T-helper 1 cell (primary cell): ENCODE measurements at places on chromosomes 3 and 15.
A peak's percentile ranks its signal among the peaks of the same experiment; 100 is the strongest.

DNA sequence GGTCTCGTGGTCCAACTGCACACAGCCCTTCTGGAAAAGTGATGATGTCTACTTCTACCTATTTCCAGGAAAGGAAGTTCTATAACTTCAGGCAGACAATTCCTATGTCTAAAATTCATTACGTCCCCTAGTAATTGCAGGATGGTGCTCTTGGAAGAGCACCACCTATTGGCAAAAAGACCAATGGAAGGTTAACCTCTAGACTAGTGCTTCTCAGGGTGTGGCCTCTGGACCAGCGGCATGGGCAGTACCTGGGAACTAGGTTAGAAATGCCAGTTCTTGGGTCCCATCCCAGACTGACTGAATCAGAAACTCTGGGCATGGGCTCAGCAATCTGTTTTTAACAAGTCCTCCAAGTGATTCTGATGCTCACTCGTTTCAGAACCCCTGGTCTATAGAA, 258.3 kb upstream of the ICE2 start:
- no peak for DNase-seq

DNA sequence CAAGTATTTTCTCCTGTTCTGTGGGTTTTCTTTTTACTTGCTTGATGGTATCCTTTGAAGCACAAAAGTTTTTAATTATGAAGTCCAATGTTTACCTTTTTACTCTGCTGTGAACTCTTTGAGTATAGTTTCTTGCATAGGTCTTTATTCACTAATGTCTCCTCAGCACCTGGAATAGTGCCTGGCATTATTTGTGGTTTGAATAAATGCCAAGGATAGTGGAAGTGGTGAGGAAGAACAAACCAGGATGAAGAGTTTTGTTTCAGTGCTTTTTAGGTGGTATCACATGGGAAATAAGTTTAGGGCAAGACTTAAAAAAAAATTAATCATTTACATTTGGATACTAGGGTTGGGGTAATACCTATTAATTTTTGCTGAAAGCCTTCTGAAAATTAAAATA, 25.7 kb downstream of the GPD1L start:
- DNase-seq = no peak

DNA sequence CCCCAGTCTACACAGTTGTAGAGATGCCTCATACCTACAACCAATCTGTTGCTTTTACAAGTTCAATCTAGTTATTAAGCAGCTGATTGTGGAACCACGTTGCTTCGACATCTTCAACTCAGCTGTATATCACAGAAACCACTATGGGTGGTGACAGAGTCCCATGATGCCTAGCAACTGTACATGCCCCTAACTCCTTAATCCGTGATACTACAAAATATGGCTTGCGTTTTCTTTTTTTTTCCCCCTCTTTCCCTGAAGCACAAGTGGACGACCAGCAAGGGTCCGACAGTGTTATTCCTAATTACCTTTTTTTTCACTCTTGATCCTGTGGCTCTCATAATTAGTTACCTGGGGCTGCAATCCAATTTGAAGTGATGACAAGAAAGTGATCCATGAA, 478.6 kb downstream of the FOXP1 start:
- DNase-seq = no peak

GRCh38 chr3:172213200-172213599, 173.8 kb downstream of the FNDC3B start:
- DNase-seq = no peak

- DNase-seq = no peak
Observed at GRCh38 chr3:62368705-62369475, 4.5 kb downstream of the FEZF2 start.

DNA sequence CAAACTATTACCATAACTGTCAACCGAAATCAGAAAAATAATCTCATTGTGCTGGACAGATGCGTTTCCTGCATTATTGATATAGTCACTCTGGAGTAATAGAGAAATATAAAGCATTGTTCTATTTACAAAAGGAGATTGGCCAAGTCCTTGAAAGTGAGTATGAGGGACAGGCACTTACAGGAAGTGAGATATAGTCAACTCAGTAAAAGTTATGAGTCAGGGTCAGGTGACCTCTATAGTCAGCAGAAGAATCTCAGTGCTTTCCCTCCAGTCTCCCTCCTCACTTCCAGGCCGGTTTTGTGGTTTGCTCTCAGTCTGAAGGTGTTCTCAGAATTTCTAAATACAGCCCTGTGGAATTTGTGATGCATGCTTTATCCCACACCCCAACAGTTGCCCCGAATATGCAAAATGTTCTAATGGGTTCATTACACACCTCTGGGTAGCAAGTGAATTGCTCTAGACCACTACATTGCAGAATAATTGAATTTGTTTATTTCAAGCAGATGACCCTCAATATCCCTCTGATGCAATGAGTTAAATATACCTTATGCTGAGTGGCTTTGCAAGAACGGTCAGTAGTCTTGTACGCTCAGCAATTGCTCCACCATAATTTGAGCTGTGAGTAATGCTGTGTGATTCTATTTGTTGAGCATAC, 787.7 kb downstream of the MCTP2 start:
- DNase-seq = no peak

- DNase-seq = no peak
Observed at GRCh38 chr15:80411788-80412288, 7.7 kb downstream of the ARNT2 start.

DNA sequence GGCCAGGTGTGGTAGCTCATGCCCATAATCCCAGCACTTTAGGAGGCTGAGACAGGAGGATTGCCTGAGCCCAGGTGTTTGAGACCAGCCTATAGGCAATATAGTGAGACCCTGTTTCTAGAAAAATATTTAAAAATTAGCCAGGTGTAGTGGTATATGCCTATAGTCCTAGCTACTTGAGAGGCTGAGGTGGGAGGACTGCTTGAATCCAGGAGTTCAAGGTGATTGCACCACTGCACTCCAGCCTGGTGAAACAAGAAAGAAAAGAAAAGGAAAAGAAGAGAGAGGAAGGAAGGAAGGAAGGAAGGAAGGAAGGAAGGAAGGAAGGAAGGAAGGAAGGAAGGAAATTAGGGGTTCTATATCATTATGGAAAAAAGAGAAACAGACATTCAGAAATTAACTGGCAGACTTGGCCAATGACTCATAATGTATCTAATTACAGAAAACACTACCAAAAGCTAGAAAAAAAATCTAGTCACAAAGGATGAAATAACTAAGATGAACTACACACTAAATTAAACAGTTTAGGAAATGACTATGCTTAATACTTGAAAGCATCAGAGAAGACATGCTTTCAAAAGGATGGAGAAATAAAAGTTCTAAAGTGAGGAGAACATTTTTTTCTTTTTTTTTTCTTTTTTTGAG, 45.4 kb upstream of the TERB2 start:
- peak; percentile 3 for DNase-seq

DNA sequence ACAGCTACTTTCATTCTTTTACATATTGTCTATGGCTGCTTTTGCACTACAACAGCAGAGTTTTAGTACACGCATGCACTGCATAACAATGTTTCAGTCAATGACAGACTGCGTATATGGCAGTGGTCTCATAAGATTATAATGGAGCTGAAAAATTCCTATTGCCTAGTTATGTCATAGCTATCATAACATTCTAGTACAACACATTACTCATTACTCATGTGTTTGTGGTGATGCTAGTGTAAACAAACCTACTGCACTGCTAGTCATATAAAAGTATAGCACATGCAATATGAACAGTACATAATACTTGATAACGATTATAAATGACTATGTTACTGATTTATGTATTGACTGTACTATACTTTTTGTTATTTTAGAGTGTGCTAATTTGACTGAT, 47.9 kb downstream of the QTRT2 start:
- DNase-seq = no peak

GRCh38 chr15:63200464-63201249, 11.3 kb downstream of the RAB8B start:
- DNase-seq = no peak

- no peak for DNase-seq
Observed at GRCh38 chr15:42141246-42141645, 15.2 kb downstream of the PLA2G4F start.

DNA sequence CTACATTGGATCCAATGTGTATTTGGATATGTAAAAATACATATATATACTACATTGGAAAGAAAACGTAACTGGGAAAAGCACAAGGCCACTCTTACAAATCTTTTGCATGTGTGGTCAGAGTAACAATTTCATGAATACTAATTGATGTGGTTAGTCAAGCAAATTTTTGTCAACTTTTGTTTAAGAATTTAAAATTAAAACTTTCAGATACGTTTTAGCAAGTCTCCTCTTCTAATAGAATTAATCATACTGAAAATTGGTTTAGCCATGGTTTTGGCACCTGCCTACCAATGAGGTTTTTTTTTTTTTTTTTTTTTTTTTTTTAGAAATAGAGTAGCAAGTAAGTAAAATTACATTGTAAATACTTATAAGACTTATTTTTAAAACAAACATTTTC, 153.0 kb upstream of the CGNL1 start:
- DNase-seq = no peak

DNA sequence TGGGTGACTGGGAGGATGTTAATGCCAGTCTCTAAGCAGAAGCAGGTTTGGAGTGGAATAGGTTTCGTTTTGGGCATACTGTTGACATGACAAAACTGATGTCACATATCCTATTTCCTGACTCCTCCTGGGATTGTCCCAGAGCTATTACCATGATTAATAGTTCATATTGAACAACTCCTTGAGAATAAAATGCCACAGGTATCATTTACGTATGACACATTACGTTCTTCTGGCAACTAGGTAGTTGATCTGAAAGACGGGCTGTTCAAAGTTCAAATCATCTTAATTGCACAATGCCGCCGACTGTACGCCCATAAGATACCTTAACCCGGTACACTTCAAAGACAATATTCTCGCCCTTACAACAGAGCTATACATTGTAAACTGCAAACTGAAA, 1.4 kb upstream of the RAB5A start:
- DNase-seq = no peak

GRCh38 chr3:171967137-171967783, 72.1 kb upstream of the FNDC3B start:
- DNase-seq = no peak

GRCh38 chr3:119304201-119304713, 10.1 kb downstream of the ARHGAP31 start:
- no peak for DNase-seq

- no peak for DNase-seq
Observed at GRCh38 chr15:65406424-65407000, 16.2 kb downstream of the IGDCC4 start.

DNA sequence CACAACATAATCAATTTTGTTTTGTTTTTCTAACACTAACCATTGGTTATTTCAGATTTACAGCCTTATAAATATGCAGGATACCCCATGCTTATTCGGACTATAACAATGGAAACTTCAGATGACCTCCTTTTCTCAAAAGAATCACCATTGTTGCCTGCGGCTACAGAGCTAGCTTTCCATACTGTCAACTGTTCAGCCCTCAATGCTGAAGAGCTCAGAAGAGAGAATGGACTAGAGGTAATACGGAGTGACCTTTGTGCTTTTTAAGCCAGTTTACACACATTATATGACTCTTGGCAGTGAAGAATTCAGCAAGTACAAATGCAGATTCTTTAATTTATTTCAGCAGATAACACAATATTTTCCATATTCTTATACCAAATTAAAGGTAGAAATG, 81.8 kb downstream of the DNAJC13 start:
- no peak for DNase-seq

GRCh38 chr15:101438482-101439284, 50.8 kb downstream of the PCSK6 start:
- DNase-seq = no peak

DNA sequence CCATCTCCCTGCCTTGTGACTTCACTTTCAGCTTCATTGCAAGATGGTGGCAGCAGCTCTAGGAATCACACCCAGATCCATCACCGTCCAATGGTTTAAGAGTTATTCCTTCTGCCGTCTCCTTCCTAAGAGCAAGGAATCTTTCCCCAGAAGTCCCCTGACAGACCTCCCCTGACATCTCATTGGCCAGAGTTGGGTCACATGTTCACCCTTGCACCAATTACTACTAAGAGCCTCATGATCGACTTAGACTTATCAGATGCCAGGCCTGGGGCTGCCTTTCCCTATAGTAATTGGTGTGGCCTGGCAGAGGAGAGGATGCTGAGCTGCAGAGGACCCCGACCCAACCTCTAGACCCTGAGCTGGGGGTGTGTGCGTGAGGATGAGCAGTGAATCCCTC, 31.8 kb upstream of the RASGRF1 start:
- DNase-seq = no peak

GRCh38 chr3:153484842-153485241, 322.8 kb downstream of the RAP2B start:
- no peak for DNase-seq

GRCh38 chr3:195247086-195247862, 23.7 kb downstream of the XXYLT1 start:
- no peak for DNase-seq

DNA sequence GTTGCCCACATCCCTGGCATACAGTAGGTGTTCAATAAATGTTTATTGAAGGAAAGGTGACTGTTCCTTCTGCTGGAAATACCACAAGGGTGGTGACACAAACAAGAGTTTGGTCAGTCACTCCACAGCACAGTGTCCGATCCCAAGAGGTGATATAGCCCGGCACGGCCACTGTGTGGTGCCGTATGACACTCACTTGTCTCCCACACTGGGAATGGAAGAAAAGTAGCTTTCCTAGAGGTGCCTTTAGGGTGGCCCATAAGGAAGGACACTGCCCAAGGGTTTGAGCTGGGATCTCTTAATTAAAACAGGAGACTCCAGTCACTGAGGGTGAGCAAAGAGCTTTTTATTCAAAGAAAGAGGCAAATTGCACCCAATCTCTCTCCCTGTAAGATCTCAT, 40.5 kb downstream of the TGM4 start:
- DNase-seq = no peak

GRCh38 chr3:119726909-119727308, 24.1 kb downstream of the CFAP91 start:
- DNase-seq = no peak

DNA sequence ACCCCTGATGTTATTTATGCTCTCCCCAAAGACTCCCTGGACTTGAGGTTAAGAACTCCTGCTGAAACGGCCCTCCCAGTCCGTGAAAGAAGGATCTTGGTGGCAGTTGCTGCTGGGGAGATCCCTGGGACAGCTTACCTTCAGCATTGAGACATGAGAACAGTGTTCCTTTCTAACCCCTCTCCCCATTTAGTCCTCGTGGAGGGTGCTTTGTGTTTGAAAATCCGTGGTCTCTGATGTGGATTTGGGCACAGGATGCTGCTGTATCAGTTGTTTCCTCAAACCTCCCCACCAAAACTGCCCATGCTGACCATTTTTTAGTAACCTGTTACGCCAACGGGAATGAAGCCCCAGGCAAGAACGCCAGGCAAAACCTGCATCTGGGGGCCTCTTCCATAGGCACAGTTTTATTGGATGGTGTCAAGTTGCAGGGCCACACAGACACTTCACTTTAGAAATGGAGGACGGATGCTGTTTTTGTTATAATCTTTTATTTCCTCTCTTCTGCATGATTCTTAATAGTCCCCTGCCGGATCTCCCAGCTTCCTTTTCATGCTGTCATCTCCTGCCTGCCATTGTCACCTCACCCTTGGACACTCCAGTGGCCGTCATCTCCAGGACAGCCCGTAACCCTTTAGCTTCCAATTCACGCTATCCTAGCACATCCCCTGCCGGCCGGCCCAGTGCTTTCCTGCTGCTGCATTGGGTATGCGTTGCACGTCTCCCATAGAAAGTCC, 31.7 kb upstream of the CEMIP start:
- DNase-seq = no peak

- DNase-seq = no peak
Observed at GRCh38 chr15:78695854-78696253, 54.8 kb upstream of the CHRNB4 start.
